ENCODE measurements at places on chromosomes 16 and 17. TPM values are rescaled to one million over a fixed set of nuclear protein-coding genes. Genes with fewer than 3 reads are reported as not detected.

Gene ZNF469
- polyA plus RNA-seq, result 0.30 TPM

- DNase-seq, result no peak
These were observed 20.0 kb upstream of the WFIKKN1 start for GRCh38 chr16:610513-611381.

Gene SHISA6
- polyA plus RNA-seq, result 3.1 TPM

Gene HAGH
- 40.6 TPM for polyA plus RNA-seq

DNA sequence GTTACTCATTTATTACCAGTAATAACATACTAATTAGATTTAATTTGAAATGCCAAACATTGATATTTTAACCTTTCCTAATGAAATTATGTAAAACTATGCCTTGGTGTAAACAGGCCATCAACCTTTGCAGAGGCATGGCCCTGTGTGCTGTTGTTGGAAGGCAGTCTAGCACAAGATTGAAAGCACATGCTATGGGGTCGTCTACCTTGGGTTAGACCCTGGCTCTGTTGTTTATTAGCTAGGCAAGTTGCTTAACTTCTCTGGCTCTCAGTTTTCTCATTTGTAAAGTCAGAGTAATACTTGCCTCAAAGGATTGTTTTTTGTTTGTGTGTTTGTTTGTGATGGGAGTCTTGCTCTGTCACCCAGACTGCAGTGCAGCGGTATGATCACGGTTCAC is 9.4 kb upstream of the CDR2 start:
- no peak for DNase-seq

GRCh38 chr17:30378241-30378824 is 394 bp upstream of the CPD start:
- DNase-seq, result peak; percentile 59

DNA sequence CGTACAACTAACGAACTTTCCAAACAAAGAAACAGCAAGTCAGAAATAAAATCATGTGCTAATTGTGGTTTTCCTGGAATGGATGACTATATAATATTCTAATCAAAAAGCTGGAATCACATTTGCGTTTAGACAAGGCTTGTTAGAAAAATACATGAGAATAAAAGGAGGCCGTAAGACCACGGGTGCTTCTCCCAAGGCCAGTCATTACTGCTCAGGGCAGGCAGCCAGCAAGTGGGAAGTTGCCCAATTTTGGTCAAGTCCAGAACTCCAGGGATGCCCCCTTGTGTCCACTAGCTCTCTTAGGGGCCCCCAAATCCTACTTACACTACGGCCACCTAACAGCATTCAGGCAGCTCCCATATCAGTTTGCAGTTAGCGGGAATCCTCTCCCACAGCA is 25.9 kb upstream of the LYRM9 start:
- no peak for DNase-seq

- no peak for DNase-seq
These were observed 114.5 kb upstream of the CHMP6 start for GRCh38 chr17:80876950-80877728.

DNA sequence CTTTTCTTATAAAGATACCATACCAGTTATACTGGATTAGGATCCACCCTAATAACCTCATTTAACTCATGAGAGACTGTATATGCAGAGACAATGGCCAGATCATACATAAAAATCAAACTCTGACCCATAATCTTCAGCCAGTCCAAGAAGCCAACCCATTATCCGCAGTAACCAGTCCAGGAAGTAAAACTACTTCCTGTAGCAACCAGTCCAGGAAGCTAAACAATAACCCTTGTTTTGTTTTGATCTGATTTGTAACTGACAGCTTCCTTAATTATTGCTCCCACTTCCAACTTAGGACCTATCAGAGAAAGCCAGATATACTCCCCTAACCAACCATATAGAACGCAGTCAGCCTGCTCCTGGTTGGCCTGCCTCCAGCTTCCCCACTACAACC is 19.2 kb upstream of the SSTR2 start:
- no peak for DNase-seq

GRCh38 chr17:59435238-59435637 is 103.8 kb downstream of the YPEL2 start:
- DNase-seq, result no peak
